ENCODE measurements at places on chromosomes 2 and 18. TPM values are rescaled to one million over a fixed set of nuclear protein-coding genes. Genes with fewer than 3 reads are reported as not detected.

The CROCC2 gene
- 3.1 TPM for total RNA-seq

The IHH gene
- not detected for total RNA-seq

The ACMSD gene
- total RNA-seq: 3.1 TPM

DNA sequence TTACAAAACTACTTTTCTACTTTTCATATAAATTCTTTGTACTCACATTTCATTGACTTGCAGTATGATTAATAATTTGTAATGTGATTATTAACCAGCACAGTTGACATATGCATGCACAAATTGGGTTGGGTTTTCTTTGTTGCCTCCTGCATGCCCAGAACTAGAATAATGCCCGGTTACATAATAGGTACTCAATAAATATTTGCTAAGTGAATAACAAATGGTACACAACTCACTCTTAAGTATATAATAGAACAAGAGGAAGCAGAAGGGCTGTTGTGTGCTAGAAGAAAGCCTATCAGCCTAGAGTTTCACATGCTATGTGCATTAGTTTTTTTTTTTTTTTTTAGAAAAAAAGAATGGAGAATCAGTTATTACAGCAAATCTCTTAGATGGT lies 9.3 kb downstream of the RDH14 start:
- DNase-seq: no peak

GRCh38 chr2:63058144-63058920 lies 7.7 kb downstream of the OTX1 start:
- DNase-seq: peak; percentile 48

- no peak for DNase-seq
Observed at GRCh38 chr2:99956232-99957030, 186.0 kb downstream of the AFF3 start.

GRCh38 chr18:56330366-56331110 lies 307.9 kb downstream of the TXNL1 start:
- DNase-seq: peak; percentile 56

DNA sequence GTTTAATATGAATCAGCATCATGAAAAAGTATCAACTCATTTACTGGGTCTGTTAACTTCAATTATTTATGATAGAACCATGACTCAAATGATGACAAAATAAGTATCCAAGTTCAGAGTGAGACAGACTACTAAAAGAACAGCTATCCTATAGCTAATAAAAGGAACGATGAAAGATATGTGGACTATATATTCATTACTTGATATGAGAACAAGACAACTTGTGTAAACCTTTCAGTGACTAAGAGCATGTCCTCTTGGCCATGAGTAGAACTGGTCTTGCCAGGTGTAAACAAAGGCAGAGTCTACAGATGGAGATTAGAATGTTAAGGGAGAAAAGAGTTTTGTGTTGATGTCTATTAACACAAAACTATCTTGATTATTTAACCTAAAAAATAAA lies 360.4 kb upstream of the ZC3H15 start:
- peak; percentile 10 for DNase-seq

DNA sequence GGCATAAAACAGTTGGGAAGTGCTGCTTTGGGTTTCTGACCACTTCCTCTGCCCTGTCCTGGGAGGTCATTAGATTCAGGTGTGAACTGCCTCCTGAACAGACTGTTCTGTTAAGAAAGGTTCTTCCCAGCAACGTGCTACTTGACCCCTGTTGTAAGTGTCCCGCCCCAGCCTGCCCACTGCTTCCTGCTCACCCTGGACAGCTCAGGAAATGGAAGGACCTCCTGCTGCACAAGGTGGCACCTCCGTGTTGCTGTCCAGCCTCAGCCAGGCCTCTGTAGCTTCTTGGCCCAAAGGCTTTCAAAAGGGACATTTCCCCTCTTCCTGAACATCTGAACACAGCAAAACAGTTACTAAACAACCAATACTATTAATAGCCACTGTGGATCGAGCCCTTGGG lies 5.3 kb downstream of the TOGARAM2 start:
- DNase-seq: no peak

DNA sequence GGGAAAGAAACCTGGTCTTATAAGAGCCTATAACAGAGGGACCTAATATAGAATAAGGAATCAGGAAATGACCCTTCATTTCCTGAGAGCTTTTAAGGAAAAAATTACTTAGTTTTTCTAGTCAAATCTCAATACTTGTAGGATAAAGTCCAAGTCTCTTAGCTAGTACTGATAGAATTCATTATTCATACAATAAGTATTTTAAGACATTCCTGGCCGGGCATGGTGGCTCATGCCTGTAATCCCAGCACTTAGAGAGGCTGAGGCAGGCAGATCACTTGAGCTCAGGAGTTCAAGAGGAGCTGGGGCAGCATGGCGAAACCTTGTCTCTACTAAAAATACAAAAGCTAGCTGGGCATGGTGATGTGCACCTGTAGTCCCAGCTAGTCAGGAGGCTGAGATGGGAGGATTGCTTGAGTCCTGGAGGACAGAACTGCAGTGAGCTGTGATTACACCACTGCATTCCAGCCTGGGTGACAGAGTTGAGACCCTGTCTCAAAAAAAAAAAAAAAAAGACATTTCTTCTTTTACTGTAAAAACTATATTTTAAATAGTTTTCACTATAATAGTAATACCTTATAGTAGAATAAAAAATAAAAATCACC lies 3.2 kb downstream of the RAB3GAP1 start:
- peak; percentile 68 for DNase-seq

DNA sequence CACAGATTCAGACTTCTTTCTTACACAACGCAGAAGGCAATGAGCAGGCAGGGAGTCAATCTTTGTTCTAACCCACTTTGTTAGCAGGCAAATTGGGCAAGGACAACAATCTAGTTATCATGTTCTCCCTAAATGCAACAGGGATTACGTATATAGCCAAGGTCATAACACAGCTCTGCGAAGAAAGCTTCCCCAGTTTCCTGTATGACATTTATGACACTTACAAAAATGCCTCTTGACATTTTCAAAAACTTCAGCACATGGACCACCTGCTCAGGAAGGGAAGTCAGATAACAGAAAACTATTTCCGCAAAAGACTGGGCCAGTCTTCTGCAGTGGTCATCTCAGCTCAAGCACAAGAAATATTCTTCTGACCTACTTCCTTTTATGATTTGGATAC lies 106.1 kb downstream of the IRS1 start:
- peak; percentile 21 for DNase-seq

DNA sequence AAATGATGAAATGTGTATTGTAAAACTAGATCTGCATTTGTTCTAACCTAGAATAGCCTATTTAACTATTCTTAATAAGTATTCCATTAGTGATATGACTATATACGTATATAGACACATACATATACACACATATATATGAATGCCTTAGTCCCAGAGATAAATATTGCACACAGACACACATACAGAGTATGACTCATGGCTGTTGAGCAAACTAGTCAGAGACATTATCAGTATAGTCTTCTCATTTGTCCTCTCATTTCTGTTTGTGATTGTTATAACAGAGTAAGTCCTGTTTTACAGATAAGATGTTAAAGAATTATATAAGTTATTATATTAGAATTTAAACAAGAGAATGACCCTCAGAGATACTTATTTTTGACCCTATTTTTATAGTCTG lies 202.5 kb downstream of the CCDC102B start:
- DNase-seq: peak; percentile 2

- no peak for DNase-seq
Observed at GRCh38 chr2:231554327-231554726, 24.1 kb upstream of the NMUR1 start.

DNA sequence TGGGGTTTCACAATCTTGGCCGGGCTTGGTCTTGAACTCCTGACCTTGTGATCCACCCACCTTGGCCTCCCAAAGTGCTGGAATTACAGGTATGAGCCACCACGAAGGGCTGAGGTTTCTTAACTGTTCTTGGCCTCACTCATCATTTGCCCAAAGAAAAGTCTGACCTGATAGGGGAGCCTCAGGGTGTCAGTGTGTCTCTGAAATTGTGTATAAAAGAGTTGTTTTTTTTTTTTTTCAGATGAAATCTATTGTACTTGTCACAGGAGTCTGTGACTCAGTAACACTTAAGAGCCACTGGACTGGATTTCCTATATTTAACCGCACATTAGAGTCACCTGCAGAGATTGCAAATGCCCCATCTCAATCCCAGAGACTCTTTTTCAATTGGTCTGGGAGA lies 16.9 kb downstream of the PMAIP1 start:
- DNase-seq: no peak

Measured in umbilical cord (tissue), 2 donors.